ENCODE measurements at places on chromosomes 7 and 10. TPM values are rescaled to one million over a fixed set of nuclear protein-coding genes. Genes with fewer than 3 reads are reported as not detected.

DNA sequence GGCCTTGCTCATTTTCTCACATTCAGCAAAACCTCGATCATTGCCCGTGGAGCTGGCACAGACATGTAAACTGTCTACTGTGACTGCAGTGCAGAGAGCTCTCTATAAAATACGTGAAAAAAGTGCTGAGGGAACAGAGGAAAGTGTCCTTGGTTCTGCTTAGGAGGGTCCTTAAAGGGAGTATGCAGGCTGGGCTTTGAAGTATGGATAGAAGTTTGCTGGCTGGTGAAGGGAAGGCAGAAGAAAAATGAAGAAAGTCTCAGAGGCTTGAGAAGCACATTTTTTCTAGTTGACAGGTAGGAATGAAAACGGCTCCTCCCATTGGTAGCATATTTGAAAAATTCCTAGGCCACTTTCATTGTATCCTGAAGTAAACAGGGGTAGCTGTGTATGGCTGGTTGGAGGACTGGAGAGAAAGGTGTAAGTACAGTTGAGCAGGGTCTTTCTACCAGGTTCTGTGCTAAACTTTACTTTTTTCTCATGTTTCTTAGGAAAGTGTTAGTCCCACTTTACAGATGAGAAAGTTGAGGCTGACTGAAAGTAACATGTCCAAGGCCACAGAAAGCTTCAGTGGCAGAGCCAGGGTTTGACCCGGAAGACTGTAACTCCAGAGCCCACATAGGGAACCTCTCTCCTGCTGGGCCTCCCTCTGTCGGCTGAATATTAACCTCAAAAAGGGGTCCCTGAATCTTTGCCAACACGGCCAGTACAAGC, 63.0 kb upstream of the PPIF start:
- DNase-seq: no peak
- peaks cover 65% of the 10 kb centered on the region for H3K36me3 ChIP-seq
- peaks cover 30% of the 10 kb centered on the region for H3K4me1 ChIP-seq
- peak overlapping the region; percentile 85 for H3K27ac ChIP-seq
- H3K4me3 ChIP-seq: no peak overlapping the region
- no peaks in the 10 kb centered on the region for H3K27me3 ChIP-seq

GRCh38 chr7:3710122-3710521, 409.1 kb downstream of the SDK1 start:
- DNase-seq: no peak
- H3K4me1 ChIP-seq: no peaks in the 10 kb centered on the region
- no peaks in the 10 kb centered on the region for H3K27me3 ChIP-seq
- H3K4me3 ChIP-seq: no peak overlapping the region

DNA sequence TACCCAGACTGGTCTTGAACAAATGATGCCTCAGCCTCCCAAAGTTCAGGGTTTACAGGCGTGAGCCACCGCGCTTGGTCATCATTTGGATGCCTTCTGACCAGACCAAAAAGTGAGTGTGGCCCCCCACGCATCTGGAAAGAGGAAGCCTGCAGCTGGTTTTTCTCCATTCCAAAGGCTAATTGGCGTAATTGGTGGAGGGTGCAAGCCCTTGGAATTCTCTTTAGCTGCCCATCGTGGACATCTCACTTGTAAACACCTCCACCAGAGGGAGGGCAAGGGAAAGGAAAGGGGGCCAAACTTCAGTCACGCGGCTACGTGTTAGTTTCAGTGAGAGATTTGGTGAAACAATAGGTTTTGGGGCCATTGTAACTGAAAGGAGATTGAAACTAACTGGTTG, 4.1 kb upstream of the ARHGAP21 start:
- H3K36me3 ChIP-seq: no peaks in the 10 kb centered on the region
- H3K4me3 ChIP-seq: no peak overlapping the region
- no peaks in the 10 kb centered on the region for H3K4me1 ChIP-seq
- no peak overlapping the region for H3K27ac ChIP-seq
- no peak for DNase-seq

GRCh38 chr10:5981529-5981928, 4.2 kb upstream of the IL15RA start:
- DNase-seq: no peak
- H3K27me3 ChIP-seq: no peaks in the 10 kb centered on the region
- no peak overlapping the region for H3K27ac ChIP-seq
- no peaks in the 10 kb centered on the region for H3K4me1 ChIP-seq
- H3K4me3 ChIP-seq: no peak overlapping the region

GRCh38 chr10:89201345-89202032, 5.6 kb downstream of the CH25H start:
- no peak for DNase-seq
- H3K27ac ChIP-seq: no peak overlapping the region
- H3K27me3 ChIP-seq: peaks cover under 1% of the 10 kb centered on the region
- no peak overlapping the region for H3K4me3 ChIP-seq
- peaks cover under 1% of the 10 kb centered on the region for H3K4me1 ChIP-seq

The PROSER2 gene
- 23.6 TPM for total RNA-seq

The CYP2C19 gene
- total RNA-seq: not detected

The TAF5 gene
- total RNA-seq: 4.3 TPM

The FAS gene
- 77.3 TPM for total RNA-seq

The PTPRN2 gene
- 5.9 TPM for total RNA-seq
